Activated CD8-positive, alpha-beta memory T cell treated with anti-CD3 and anti-CD28 coated beads, Interleukin-2, amount 10 ng/mL, durations not matched to agents 7 days and 5 days (primary cell): ENCODE measurements at places on chromosomes 12 and 14. TPM values are rescaled to one million over a fixed set of nuclear protein-coding genes. Genes with fewer than 3 reads are reported as not detected.

RPL10L gene
- not detected for total RNA-seq

MYH7 gene
- total RNA-seq, result 0.09 TPM

GRCh38 chr12:41917938-41918341, 226.7 kb downstream of the GXYLT1 start:
- DNase-seq, result no peak

- no peak for DNase-seq
These were observed 78.0 kb downstream of the CPSF2 start for GRCh38 chr14:92199763-92200162.

GRCh38 chr14:102180248-102180998, 40.7 kb downstream of the WDR20 start:
- no peak for DNase-seq

GRCh38 chr12:64566831-64567517, 43.3 kb upstream of the RASSF3 start:
- no peak for DNase-seq
